ENCODE measurements at places on chromosomes 5 and 9.

GRCh38 chr5:126055348-126055729, 367.9 kb upstream of the GRAMD2B start:
- no peak for DNase-seq

DNA sequence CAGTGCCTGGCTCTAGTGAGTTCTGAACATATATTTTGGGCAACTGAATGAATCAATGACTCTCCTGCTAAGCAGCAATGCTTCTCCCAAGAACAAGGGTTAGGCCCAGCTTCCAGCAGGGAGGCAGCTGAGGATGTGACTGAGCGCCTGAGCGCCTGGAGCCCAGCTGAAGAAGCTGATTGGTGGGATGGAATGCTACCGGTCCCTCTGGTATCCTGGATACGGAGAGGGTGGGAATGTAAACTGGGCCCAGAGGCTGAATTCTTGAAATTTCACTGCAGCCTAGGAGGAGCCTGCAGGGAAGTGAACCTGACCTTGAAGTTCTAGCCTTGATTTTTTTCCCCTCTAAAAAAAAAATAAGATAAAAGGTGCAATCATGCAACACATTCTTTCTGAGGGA, 43.2 kb downstream of the WWC1 start:
- peak; percentile 24 for DNase-seq

DNA sequence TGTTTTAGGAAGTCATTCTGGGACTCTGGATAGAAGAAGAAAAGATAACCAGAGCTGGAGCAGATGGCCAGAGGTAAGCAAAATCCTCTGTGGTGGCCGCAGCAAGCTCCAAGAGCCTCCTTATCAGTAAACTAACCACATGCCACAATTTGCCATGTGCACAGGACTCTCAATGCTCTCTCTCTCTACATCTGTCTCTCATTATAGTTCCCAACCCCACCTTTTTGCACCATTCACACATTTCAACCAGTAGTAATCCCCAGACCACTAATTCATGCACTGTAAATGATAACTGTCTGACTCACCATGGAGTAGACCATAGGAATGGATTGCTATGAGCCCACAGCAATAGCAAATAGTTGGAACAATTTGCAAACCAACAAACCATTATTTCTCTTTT, 526.1 kb downstream of the TLR4 start:
- no peak for DNase-seq

- no peak for DNase-seq
These were observed 10.6 kb upstream of the PRLR start for GRCh38 chr5:35240892-35241291.

DNA sequence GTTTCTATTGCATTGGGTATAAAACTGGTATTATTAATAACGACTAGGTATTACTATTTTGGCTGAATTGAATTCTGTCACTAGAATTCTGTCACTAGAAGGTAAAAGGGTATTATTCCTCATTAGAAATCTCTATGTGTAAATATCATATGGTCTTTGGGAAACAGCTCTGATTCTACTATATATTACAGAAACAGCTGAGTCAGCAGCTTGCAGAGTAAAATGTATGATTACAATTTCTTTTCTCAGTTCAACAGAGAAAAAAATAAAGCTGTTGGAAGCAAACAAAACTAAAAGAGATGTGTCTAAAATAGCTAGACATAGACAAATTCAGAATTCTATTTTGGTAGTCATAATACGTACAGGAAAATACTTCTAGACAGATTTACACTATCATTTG, 48.5 kb downstream of the HAPLN1 start:
- DNase-seq = no peak

- DNase-seq = no peak
These were observed 48.9 kb upstream of the SPIN1 start for GRCh38 chr9:88339317-88339716.

DNA sequence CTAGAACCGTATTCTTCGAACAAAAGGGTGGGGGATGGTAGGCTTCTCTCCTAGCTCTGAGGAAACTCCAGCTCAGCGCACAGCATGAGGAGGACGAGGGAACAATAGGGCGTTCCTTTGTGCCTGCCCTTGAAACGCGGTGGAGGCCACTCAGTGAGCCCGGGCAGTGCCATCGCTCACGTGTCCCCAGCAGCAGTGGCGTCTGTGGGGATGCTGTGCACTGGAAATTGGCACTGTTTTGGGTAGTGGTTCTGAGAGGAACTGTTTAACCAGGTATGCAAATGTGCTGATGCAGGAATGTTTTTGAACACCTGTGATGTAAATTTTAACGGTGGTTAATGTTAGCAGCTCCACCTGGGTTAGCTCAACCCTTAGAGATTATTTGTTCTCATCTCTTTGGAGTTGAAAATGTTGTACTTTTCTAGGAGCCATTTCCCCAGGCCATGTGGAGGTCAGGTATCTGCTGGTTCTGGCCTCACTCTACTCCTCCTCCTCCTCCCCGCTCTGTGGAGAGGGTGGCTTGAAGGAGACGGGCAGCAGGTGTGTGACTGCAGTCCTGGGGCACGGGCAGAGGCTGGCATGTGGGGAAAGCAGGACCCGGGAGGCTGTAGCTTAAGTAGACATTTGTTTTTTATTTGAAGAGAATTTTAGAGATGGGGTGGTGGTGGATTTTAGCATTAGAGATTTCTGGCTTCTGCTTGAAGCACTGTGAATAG, 48.3 kb downstream of the EHMT1 start:
- DNase-seq = no peak

- DNase-seq = peak; percentile 80
These were observed 18.1 kb downstream of the GSN start for GRCh38 chr9:121285835-121286687.

- DNase-seq = peak; percentile 91
These were observed 51.1 kb downstream of the C9orf152 start for GRCh38 chr9:110156902-110157301.

- DNase-seq = no peak
These were observed 16.6 kb upstream of the DCAF12 start for GRCh38 chr9:34143116-34143515.

DNA sequence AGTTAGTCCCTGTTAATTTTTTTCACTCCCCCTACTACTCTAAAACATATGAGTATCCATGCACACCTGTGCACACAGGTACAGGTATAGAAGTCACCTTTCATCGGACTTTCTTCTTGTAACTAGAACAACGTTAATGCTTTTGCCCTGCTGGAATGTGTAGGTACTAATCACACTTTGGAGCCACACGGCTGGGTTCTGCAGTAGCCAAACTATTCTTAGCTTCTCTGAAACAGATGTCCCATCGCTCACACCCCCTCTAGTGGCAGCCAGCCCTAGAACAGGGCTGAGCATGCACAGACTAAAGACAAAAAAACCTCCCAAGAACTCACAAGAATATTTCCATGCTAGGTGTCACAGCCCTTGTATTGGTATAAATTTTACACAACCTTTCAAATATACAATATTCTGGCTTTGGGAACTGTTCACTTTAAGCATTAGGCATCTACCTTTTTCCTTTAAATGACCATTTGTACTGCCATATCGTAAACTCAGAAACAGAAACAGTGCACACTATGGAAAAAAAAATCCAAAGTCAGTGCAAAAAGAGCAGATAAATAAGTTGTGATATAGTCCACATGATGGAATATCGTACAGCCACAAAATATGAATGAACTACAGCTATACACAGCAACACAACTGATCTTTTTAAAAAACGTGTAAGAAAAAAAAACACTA, 64.0 kb downstream of the RETREG1 start:
- DNase-seq = peak; percentile 84

DNA sequence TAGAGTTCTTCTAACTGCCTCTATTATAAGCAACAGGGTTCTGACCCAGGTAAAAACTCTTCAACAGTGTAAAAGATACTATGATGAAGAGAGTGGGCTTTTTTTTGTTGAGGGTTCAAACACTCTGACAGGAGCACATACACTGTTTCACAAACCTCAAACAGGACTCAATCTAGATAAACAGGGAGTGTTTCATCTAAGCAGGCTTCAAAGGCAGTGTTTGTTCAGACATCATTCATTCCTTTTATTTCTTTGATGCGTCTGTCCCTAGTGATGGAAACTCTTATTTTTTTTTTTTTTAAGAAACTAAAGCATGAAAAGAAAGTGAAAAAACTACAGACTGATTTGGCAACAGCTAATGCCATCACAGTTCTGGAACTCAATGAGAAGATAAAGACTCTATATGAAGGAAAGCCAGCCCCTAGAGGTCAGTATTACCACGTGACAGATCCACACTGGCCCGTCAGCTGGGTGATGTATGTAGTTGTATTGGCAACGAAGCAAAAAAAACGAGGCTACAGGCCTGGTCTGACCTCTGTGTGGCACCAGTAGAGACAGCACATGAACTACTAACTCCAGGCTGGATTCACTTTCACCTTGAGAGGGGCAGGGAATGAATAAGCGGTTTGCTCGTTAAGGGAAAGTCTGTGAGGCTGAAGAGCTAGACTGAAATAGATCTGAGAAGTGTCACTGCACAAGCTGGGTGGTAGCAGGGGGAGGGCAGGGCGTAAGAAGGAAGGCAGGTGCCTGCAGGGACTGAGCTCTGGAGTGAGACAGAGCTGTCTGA, 172.2 kb downstream of the CCDC192 start:
- DNase-seq = peak; percentile 48

DNA sequence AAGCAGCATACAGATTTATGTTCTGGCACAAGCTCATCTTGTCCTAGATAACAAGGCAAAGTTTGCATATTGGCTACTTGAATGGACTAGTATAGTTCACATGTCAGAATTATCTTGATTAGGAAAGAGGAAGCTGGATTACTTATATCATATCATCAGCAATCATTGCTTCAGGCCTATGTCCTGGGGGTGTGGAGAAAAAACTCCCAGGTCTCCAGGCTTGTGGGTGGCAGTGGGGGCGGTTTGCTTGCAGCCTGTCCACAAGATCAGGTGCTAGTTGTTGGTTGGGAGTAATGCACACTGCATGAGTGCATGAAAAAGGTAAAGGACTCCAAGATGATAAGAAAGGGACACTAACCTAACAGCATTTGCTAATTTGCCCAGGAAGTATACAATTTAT, 326.4 kb upstream of the PDE4D start:
- no peak for DNase-seq

GRCh38 chr5:52831786-52832511, 44.2 kb downstream of the ITGA1 start:
- DNase-seq = no peak

GRCh38 chr5:33885679-33886078, 6.1 kb downstream of the ADAMTS12 start:
- no peak for DNase-seq

GRCh38 chr5:90307322-90307721, 102.2 kb downstream of the CETN3 start:
- DNase-seq = no peak

GRCh38 chr5:67774267-67774552, 441.3 kb upstream of the PIK3R1 start:
- peak; percentile 55 for DNase-seq

DNA sequence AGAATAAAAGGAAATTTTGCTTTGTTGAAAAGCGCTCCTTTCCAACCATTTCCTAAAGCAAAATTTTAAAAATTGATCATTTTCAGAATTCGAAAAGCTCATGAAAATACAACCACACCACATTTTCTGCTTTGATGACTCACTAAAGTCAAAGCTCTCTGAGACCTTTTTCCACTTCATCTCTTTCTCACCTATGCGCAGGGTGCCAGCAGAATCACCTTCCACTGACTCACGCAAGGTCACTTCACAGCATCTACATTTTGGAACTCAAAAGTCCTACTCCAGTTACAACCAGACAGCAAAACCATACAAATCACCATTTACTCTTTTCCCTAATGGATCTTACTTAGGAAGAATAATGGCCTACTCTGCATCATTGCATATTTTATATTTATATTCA, 106.2 kb downstream of the MAP1B start:
- no peak for DNase-seq

- DNase-seq = no peak
These were observed 17.9 kb upstream of the RICTOR start for GRCh38 chr5:39091940-39092580.

DNA sequence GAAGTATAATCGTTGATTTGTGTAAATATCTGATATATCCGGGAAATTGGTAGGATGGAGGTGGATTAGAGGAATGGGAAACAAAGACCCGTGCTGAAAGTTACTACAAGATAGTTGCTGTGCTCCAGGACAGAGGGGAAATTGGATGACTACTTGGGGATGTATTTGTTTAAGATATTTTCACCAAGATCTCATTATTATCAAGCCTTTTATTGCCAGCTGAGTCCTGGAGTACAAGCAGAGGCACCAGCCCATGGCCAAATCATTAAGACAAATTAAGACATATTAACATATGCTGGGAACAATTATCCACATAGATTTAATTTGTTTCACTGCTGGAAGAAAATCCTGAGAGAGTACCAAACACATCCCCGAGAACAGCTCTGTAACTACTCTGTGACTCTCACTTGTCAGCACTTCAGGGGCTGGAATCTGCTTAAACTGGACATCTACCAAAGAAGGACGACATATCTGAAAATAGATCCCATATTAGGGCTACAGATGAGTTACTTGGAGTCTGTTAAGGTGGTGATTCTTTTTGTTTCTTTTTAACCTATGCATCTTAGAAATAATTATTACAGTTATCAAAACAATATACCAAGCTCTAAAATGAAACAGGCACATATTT, 68.2 kb downstream of the SLC1A1 start:
- DNase-seq = no peak

- no peak for DNase-seq
These were observed 64.5 kb downstream of the PAM start for GRCh38 chr5:102819634-102820033.

GRCh38 chr5:35822511-35822910, 34.2 kb upstream of the IL7R start:
- DNase-seq = no peak

DNA sequence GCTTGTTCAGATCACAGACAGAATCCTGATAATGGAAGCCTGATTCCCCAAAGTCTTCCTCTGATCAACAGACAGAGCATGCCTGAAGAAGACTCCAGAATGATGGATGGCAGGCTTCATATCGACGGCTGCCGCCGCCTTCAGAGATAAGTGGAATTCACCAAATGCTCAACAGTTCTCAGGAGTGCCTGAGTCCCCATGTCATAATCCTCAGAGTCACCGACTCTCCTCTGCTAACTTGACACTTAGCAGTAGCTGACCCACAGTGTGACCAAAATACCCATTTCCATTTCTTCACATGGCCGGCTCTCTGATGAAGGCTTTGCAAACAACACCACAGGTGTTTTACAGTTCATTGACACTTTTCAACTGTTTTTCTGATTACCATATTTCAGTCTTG, 58.7 kb downstream of the PRDM6 start:
- DNase-seq = no peak

GRCh38 chr9:116985596-116985995, 298.5 kb downstream of the TRIM32 start:
- DNase-seq = no peak

- no peak for DNase-seq
These were observed 47.1 kb upstream of the NFIB start for GRCh38 chr9:14361074-14361473.

DNA sequence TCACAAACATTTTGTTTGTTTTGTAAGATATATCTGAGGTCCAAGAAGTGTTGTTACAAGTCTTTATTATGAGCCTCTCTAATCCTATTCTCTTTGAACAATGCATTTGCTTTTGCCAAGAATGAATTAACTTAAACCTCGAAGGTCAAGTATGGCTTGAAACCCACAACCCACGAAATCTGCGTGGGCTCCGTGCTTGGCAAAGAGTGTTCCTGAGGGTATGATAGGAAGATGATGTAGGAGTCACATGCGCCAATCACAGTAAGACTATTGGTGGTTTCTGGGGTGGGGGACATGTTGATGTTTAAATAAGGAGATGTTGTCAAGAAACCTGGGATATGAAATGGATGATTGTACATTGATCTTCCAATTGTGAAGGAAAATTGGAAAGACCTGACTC, 330.8 kb upstream of the RFX3 start:
- DNase-seq = no peak

GRCh38 chr9:134935056-134935640, 17.4 kb upstream of the FCN1 start:
- DNase-seq = no peak

GRCh38 chr5:66722686-66723085, 126.5 kb downstream of the MAST4 start:
- no peak for DNase-seq

All from adipocyte (in vitro differentiated cells).